ENCODE measurements at places on chromosomes 3 and 15.

- no peak for DNase-seq
Observed at GRCh38 chr3:185056908-185057307, 96.0 kb downstream of the C3orf70 start.

GRCh38 chr3:40971191-40972168, 227.8 kb upstream of the CTNNB1 start:
- peak; percentile 28 for DNase-seq

GRCh38 chr3:32813180-32813579, 4.6 kb upstream of the TRIM71 start:
- DNase-seq = no peak

DNA sequence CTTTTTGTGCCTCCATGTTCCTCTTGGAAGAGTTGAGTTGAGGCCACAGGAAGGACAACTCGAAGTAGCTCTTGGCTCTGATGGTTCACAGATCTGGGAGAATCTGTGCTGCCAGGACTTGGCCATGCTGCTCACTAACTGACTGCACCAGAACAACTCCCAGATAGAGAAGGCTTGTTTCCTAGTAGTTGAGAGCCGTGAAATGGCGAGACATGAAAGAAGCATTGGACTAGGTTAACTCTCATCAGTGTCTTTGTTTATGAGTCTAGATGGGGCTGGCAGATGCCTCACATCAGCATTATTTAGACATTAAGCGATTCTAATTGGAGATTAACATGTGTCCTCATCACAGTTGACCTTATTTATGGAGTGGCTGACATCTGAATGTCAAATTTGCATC, 92.9 kb upstream of the AGBL1 start:
- DNase-seq = no peak
